ENCODE measurements at places on chromosomes 2 and 18. TPM values are rescaled to one million over a fixed set of nuclear protein-coding genes. Genes with fewer than 3 reads are reported as not detected.

UCN gene
- not detected for total RNA-seq

MEP1B gene
- not detected for total RNA-seq

SCN1A gene
- total RNA-seq = not detected

CHRND gene
- 97.0 TPM for total RNA-seq

SAG gene
- total RNA-seq = 0.10 TPM

ACMSD gene
- total RNA-seq = 0.29 TPM

MOGAT1 gene
- not detected for total RNA-seq

LIMS1 gene
- 208 TPM for total RNA-seq

LDLRAD4 gene
- total RNA-seq = 6.6 TPM

POMC gene
- 7.3 TPM for total RNA-seq

SSB gene
- total RNA-seq = 36.7 TPM

ZDBF2 gene
- 9.4 TPM for total RNA-seq

VWA3B gene
- not detected for total RNA-seq

EVX2 gene
- not detected for total RNA-seq

PID1 gene
- total RNA-seq = 20.5 TPM

MAL gene
- 2.4 TPM for total RNA-seq

DLX1 gene
- not detected for total RNA-seq

PAX8 gene
- 0.27 TPM for total RNA-seq

STAT4 gene
- 1.0 TPM for total RNA-seq

CCDC74A gene
- not detected for total RNA-seq

TEKT4 gene
- not detected for total RNA-seq

SULT1C4 gene
- 3.2 TPM for total RNA-seq

SOX11 gene
- total RNA-seq = not detected

UGT1A3 gene
- total RNA-seq = not detected

CD8B2 gene
- total RNA-seq = not detected

NMUR1 gene
- total RNA-seq = not detected

MLPH gene
- total RNA-seq = 6.9 TPM

ID2 gene
- total RNA-seq = 16.6 TPM

SIX3 gene
- total RNA-seq = not detected

CAPN14 gene
- total RNA-seq = not detected

IL1F10 gene
- not detected for total RNA-seq

TMEM163 gene
- total RNA-seq = not detected

WDR75 gene
- total RNA-seq = 16.7 TPM

CTLA4 gene
- total RNA-seq = not detected

PLB1 gene
- total RNA-seq = 4.3 TPM

MC5R gene
- total RNA-seq = not detected

CFC1 gene
- not detected for total RNA-seq

YES1 gene
- total RNA-seq = 25.0 TPM

GPR155 gene
- total RNA-seq = 4.0 TPM

SERPINB8 gene
- 1.2 TPM for total RNA-seq

DUSP2 gene
- total RNA-seq = 2.3 TPM

ASXL3 gene
- total RNA-seq = 0.05 TPM

FAM110C gene
- 0.10 TPM for total RNA-seq

OTOS gene
- not detected for total RNA-seq

FBXO36 gene
- total RNA-seq = 1.0 TPM

LRRTM1 gene
- total RNA-seq = not detected

RUFY4 gene
- not detected for total RNA-seq

SATB2 gene
- 2.0 TPM for total RNA-seq

SLC8A1 gene
- total RNA-seq = 1.3 TPM

LRP1B gene
- total RNA-seq = 3.3 TPM

All from gastrocnemius medialis (tissue), 4 donors.